ENCODE measurements at places on chromosomes 3 and 15. TPM values are rescaled to one million over a fixed set of nuclear protein-coding genes. Genes with fewer than 3 reads are reported as not detected.

DNA sequence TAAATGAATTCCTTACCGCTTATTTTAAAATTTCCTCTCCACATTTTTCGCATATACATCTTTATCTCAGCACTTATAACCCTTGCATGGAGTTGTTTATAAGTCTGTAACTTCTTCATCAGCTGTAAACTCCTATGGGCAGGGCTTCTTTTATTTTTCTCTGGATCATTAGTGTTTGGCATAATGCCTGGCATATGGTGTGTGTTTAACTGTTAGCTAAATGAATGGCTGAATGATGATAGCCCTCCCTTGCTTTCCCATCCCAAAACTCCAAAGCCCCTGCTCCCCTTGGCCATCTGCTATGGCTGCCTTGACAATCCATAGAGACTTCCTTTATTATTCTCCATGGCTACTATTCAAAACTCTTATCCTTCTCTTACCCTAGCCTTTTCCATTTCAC, 48.1 kb upstream of the SEMA6D start:
- no peak for DNase-seq

Gene C3orf20
- total RNA-seq = not detected

- peak; percentile 87 for DNase-seq
Observed at GRCh38 chr15:95017666-95018328, 786.4 kb downstream of the MCTP2 start.

DNA sequence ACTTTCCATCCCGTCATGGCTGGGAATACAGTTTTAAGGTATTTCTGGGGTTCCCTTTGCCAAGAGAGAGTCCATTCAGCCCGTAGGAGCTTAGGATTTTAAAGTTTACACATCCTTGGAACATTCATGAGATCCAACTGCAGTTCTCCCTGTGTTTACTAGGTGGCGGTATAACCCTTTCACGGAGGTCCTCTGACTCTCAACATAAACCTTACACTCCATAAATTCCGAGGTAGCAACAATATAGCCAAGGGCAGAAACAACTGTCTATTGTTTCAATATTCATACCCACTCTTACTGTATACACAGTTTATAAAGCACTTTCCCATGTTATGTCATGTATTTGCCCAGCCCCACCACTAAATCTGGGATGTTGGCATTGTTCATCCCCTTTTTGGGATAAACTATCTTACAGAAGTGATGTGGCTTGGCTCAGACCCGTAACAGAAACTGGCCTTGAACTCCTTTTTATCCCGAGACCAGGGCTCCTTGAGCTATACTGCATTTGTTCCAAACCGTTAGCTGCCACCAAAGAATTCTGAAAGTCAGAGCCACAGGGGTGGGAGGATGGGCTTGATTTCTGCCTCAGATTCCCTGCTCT, 69.2 kb upstream of the COL6A5 start:
- DNase-seq = peak; percentile 60

GRCh38 chr3:99874237-99875002, 56.8 kb downstream of the CMSS1 start:
- peak; percentile 23 for DNase-seq

GRCh38 chr3:120028271-120029047, 65.8 kb downstream of the GSK3B start:
- no peak for DNase-seq

Gene CCDC13
- 1.2 TPM for total RNA-seq

- DNase-seq = peak; percentile 49
Observed at GRCh38 chr3:117874028-117874690, 1160.5 kb downstream of the IGSF11 start.

GRCh38 chr3:187551416-187551815, 118.8 kb downstream of the SST start:
- DNase-seq = no peak

DNA sequence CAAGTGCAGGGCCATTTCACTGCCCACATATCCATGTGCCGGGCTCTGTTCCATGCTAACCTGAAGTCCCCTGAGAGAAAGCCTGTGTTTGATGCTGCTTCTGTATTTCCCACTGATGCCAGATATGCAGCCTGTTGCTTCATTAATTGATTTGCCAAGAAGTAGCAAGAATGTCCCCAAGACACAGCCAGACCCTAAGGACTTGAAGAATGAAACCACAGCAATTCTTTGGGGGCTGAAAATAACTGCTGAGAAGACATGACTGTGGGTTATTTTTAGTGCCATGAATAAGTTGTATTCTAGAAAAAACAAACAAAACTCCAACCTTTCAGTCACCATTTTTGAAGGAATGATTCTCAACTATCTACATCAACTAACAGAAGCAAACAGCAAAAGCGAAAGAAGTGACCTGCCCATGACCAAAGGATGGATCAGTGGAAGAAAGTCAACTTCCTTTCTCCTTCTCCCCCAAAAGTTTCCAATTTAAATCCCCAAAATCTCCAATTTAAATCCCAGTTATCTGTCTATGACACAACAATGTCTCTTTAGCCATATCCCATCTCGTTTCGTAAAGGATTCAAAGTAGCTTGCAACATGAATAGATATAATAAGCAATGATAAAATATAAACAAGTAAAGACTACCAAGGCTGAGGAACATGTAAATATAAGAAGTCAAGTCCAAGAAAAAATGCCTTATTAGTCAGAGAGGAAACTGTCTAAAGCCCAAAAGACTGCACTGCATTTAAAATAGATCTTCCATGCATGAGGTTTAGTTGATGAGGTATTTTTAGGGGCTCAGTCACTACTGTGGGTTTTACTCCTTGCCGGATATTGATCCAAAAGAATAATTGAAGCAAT, 226.8 kb downstream of the DTWD1 start:
- DNase-seq = no peak

DNA sequence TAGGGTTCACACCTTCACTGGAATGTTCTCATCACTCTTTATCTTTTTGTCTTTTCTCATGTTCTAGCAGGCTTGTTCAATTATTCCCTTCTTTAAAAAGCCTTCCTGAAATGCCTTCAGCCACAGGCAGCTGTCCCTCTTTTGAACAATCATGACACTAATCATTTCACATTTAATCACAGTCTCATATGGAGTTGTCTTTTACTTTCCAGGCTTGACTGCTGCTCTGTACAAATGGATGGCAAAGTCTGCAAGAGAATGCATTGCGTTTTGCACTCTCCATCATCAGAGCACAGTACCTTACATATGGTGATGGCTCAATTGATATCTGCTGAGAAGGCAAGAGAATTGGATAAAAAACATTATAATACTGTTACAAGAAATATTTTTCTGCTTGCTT, 529.8 kb downstream of the DIPK2A start:
- DNase-seq = no peak

DNA sequence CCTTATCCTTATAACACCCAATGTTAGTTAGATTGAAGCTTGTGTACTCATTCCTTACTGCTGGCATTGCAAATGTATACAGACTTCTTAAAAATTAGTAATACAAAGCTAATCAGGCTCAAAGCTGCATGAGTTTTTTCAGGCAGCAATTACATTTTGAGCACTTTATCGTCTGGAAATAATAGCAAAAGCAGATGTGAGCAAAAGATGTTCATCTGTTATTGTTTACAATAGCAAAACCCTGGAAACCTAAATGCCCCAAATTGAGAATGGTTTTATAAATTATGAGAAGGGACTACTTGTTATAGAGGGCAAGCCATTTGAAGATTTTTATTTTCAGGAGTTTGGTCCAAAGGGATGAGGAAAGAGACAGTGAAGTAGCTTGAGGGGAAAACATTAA, 126.4 kb downstream of the GADL1 start:
- DNase-seq = no peak

DNA sequence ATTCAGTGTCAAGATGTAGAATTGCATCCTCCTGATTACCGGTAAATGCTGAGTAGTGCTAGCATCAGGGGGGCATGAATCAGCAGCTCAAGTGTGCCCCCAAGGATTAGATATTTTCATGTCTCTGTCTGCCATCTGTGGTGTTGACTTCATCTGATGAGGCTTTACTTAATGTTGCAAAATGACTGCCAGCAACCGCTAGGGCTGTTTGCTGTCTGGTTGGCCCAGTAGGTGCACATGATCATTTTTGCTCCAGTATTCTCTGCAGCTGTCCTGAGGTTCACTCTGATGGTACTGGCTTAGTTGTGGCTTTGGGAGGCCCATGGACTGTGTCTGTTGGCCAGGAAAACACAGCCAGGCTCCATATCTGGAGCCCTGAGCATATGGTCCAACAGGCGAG, 316.4 kb downstream of the SOX2 start:
- no peak for DNase-seq

GRCh38 chr3:64983583-64984359, 296.0 kb upstream of the ADAMTS9 start:
- no peak for DNase-seq

Gene CHDH
- 0.04 TPM for total RNA-seq

Gene FGF7
- not detected for total RNA-seq

DNA sequence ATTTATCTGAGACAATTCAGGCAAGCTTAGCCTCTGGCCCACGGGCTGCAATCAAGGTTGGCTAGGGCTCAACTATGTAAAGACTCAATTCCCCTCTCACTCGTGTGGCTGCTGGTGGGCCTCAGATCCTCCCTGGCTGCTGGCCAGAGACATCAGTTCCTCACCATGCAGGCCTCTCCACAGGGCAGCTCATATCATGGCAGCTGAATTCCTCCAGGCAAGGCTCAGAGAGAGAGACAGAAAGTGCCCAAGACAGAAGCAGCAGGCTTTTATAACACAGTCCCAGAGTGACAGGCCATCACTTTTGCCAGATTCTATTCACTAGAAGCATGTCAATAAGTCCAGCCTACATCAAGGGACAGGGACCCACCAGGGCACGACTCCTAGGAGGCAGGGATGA, 63.2 kb downstream of the XXYLT1 start:
- DNase-seq = no peak

DNA sequence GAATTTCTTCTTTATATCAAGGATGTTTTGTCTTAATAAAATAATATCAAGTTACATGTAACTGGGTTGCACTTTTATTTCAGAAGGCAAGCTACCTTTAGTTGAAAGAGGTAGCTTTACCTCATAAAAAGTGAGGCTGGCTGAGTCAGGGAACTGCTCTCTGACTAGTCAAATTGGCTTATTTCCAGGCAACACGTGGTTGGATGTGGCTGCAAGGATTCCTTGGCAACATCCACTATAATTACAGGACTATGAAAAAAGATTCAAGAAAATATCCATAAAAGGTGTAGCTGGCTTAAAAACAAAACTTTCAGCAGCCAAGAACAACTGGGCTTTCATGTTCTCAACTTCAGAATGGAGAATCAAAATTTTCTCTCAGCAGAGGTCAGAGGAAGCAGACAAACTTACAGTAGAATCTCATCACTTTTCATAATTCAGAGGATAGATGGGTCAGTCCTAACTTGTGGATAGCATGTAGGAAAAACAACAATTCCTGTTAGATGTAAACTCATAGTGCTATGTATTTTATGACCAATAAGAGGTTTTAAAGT, 779.1 kb downstream of the MECOM start:
- peak; percentile 86 for DNase-seq

DNA sequence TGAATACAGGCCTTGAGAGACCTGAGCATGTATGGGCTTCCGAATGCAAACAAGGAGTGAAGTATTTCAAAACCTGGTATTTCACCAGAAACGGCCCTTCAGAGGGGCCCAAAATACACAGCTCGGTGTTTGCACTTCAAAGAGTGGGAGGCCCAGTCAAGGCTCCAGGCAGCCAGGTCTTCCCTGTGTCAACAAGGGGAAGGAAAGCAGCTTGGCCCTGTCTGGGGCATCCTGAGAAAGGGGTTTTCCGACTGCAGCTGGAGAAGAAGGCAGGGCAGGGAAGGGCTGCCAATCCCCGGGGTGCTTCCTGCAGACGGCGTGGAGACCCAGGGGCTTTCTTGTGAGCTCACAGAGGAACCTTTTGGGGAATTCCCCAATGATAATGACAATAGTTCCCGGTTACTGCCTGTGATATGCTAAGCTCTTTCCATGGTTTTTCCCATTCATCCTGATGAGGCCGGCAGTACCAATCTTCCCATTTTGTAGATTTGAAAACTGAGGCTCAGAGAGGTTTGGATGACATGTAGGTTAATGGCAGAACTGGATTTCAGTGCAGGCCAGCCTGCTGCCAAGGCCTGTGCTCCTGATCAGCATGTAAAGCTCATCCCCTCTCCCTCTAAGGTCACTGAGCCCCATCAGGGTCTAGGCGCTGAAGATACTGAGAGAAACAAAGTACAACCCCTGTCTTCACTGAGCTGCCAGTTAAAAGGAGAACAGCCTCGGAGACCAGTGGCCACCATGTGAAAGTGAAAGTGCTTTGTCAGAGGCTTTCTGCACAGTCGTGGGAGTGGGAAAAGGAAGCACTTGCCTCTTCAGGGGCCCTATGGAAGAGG, 43.0 kb upstream of the TLE3 start:
- peak; percentile 80 for DNase-seq

DNA sequence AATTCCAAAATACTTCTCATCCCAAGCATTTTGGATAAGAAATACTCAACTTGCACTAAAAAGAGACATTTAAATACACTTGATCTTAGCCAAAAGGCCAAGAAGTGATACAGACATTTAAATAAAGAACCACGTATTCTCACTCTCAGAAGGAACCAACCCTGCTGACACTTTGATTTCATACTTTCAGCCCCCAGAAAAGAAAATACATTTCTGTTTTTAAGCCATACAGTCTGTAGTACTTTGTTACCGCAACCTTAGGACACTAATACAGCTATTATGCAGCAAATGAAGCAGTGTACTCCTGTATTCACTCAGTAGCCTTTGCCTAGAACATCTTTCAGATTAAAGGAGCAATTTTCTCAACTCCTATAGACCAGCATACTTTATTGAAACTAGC, 86.7 kb downstream of the TBC1D5 start:
- DNase-seq = no peak

Gene SLC7A14
- 0.07 TPM for total RNA-seq

GRCh38 chr3:131401978-131402377, 20.4 kb downstream of the NUDT16 start:
- no peak for DNase-seq

DNA sequence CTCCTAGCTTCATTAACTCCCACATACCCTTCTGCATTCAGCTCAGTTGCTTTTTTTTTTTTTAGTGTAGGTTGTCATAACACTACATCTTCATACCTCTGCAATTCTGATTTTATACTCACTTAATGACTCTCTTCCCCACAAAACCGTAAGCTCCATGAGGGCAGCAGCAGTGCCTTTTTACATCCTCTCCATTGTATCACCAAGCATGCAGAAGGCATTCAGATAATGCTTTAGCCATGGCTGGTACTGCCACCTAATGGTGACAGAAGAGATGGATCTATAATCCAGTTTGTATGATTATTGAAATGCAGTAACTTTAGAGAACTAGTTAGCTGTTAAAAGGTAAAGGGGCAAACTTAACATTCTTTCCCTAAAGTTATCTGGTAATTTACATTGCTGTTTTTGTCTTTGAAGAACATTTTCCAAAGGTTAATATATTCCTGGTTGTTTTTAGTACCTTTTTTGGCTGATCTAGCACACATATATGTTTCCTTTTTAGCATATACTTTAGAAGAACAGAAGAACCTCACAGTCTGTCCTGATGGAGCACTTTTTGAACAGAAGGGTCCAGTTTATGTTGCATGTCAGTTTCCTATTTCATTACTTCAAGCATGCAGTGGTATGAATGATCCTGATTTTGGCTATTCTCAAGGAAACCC, 36.8 kb downstream of the ATP1B3 start:
- peak; percentile 71 for DNase-seq

Gene TNNC1
- total RNA-seq = not detected

- DNase-seq = no peak
Observed at GRCh38 chr3:139827833-139828232, 107.2 kb upstream of the CLSTN2 start.
